ENCODE measurements at places on chromosomes 7 and 10.

DNA sequence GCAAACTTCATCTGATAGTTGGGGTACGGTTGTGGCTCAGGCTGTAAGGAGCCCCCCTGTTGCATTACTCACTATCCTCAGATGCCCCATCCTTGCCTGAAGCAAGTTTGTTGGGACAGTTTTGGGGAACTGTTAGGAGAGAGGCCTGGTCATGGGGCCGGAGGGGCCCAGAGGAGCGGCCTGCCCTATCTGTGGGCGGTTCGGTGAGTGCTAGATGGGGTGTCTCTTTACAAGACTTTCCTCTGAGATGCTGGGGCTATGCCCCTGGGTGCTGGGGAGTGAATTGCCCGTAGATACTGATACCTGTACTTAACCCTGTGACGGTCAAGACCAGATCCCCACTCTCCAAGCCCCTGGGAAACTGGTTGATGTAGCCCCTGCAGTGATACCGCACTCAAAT, 12.4 kb downstream of the CUX1 start:
- DNase-seq = no peak

GRCh38 chr10:30056767-30057355, 2.5 kb downstream of the JCAD start:
- DNase-seq = no peak

GRCh38 chr10:52778511-52779392, 6.2 kb upstream of the MBL2 start:
- peak; percentile 59 for DNase-seq

DNA sequence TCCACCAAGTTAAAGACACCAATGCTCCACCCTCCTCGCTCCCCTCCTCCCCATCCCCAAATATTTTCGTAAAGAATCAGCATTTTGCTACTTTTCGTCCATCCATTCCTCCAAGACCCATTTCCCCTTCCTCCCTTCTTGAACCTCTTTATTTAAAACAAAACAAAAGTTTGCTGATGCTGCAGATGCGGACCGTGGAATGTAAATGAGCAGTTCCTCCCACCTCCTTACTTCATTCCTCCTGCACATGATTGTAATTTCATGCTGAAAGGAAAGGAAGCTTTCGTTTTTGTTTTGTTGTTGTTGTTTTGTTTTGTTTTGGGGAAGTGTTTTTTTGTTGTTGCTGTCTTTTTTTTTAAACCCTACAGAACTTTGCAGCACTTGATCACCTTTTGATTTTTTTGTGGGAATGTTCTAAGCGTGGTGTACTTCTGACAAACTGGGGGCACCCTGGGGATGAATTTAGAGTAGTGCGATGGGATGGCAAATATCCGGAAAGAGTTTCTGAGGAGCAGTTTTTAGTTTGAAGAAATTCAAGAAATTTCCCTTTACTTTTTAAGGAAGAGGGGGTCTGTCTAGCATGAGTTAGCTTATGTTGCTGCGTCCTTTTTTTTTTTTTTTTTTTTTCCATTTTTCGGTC, 177.3 kb downstream of the TCF7L2 start:
- no peak for DNase-seq

- DNase-seq = no peak
Measured at GRCh38 chr10:52890281-52890680, 117.7 kb upstream of the MBL2 start.

GRCh38 chr10:113929522-113929921, 75.1 kb downstream of the NHLRC2 start:
- no peak for DNase-seq

GRCh38 chr10:69211104-69211503, 9.0 kb upstream of the HKDC1 start:
- no peak for DNase-seq

- no peak for DNase-seq
Measured at GRCh38 chr10:77268721-77269120, 368.9 kb downstream of the KCNMA1 start.

DNA sequence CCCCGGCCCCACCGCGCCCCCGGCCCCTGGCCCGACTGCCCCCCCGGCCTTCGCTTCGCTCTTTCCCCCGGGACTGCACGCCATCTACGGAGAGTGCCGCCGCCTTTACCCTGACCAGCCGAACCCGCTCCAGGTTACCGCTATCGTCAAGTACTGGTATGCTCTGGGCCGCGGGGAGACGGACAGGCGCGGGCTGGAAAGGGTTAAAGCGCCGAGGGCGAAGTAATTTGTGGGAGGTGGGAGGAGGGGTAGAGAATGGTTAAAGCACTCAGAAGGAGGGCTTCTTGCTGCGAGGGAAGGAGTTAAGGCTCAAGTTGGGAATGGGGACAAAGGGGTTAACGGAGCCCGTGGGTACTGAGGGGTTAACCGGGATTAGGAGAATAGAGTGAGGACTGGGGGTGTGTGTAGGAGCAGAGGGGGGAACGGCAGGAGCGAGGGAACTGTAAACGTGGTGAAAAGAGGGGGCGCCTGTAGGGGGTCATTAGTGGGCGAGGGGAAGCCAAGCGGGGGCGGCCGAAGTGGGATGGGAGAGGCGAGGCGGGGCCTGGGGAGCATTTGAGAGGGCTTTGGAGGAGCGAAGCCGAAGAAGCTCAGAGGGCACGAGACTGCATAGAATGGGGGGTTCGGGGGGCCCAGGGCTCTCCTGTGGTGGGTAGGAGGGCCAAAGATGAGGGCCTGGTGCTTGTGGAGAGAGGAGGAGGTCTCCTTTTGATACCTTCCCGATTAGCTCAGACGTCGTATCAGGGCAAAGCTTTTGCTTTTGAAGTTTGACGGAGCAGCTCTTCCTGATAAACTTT, 605 bp downstream of the SUFU start:
- peak; percentile 62 for DNase-seq

DNA sequence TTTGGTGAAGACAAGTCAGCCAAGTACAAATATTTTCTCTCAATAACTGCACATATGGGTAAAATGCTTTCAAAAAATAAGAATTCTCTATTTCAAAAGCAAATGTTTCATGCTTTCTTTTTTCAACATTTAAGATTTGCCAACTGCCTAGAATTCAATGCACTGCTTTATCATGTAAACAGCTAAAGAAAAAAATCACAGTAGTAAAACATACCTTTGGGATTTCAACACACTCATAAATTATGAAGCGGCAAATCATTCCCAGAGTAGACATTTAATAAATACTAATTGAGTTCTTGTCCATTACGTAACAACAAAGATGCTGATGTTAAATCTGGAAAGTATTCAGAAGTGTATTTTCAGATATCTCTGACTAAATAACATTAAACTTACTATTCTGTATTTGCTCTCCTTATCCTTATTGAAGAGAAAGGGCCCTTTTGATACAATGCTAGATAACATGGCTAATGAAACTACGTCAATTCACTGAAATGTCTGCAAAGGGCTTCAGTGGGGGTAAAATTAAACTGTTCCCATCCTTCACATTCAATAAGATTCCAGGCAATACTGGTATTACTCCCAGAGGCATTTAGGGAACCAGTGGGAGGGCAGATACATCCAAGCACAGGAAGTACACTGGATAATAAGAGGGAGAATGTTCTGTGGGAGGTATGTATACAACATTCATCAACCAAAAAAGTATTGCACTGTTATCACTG, 13.9 kb downstream of the NAPEPLD start:
- DNase-seq = no peak

GRCh38 chr10:69465457-69466157, 14.3 kb downstream of the TSPAN15 start:
- no peak for DNase-seq

- no peak for DNase-seq
Measured at GRCh38 chr10:73857446-73857845, 16.9 kb downstream of the CAMK2G start.

- DNase-seq = no peak
Measured at GRCh38 chr10:63627881-63628296, 106.7 kb downstream of the REEP3 start.

DNA sequence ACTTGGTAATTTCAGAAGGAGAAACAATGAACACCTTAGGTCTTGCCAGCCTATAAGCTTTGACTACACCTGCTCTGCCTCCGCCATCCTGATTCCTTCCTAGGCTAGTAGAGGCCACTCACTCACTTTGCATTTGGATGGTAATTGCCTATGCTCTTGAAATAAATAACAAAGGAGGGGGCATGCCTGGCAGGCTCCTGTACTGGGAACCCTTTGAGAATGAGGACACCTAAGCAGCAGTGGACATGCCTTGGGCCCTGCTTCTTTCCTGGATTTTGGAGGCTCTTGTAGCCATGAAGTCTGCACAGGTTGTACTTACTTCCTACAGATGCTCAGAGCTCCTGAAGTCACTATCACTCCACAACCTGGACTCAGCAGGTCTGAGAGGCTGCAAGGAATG, 65.8 kb downstream of the BLNK start:
- DNase-seq = peak; percentile 24

GRCh38 chr7:71414490-71414889, 282.5 kb downstream of the GALNT17 start:
- DNase-seq = no peak

DNA sequence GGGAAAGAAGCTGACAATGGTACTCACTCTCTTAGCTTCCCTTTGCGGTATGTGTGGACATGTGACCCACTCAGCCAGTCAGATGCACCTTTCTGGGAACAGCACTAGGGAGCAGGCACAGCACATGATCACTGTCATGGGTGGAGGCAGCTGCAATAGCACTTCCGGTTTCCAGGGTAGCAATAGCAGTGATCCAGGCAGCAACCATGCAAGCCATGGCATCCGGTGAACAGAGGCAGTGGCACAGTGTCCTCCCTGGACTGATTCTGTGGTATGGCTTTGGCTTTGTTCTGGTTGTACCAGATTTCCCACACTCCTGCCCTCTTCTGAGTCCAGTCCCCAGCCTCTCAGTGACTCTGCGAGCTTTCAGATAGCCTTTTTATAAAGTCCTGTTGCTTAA, 86.8 kb upstream of the NAMPT start:
- DNase-seq = no peak

GRCh38 chr10:22681301-22681700, 33.1 kb downstream of the PIP4K2A start:
- no peak for DNase-seq

- DNase-seq = no peak
Measured at GRCh38 chr7:16904076-16904475, 22.3 kb upstream of the AGR3 start.

DNA sequence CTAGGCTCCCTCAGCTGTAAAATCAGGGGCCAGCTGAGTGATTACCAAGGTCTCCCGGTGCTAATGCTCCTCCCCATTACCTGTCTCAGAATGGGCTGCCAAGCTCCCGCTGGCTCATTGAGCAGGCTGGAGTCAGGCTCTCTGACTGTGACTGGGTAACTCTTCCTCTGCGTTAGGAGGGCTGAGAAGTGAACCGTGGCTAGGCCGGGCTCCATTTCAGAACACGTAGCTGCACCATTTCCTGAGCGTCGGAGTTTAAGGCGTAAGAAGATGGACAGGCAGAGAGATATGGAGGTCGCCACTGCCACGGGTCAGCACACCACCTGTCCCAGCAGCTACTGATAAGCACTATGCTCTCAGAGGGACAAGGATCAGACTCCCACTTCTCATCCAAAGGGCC, 250.3 kb downstream of the TCERG1L start:
- DNase-seq = no peak

GRCh38 chr10:99535764-99536337, 3.1 kb downstream of the NKX2-3 start:
- DNase-seq = no peak

GRCh38 chr10:79923145-79923544, 25.8 kb downstream of the SFTPD start:
- no peak for DNase-seq

DNA sequence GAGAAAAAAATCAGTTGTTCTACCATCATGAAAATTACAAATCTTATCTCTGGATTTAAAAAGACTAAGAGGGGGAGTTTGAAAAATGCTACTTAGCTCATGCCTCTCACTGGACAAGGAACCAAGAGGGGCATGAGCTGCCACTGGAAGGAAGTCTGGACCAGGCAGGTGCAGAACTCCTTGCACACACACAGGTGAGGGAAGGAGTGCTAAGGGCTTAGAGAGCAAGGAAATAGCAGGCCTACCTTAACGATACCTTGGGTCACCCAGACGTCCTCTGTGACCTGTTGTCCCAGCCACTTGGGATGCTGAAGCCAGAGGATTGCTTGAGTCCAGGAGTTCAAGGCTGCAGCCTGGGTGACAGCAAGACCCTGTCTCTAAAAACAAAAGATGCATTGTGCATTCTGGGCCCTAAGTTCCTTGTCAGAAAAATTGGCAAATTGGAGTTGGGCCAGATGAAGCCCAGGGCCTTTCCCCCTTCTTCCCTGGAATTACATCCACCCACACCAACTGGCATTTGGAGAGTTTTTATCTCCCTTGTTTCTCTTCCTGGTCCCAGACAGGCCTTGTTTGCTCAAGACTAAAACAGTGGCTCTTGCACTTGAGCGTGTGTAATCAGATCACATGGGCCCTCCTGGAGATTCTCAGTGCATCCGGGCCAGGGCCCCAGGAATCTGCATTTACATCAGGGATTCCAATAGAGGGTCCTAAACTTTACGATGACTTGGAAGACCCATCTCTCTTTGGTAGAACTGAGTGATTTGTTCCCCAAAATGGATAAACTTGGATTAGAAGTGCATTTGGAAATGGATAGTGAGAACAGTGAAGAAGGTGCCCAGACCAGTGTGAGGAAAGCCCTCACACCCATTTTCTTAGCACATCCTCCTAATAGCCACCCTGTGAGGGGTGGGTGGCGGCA, 3.0 kb downstream of the DDIT4 start:
- DNase-seq = no peak

- DNase-seq = no peak
Measured at GRCh38 chr7:129688503-129689222, 77.1 kb downstream of the NRF1 start.

DNA sequence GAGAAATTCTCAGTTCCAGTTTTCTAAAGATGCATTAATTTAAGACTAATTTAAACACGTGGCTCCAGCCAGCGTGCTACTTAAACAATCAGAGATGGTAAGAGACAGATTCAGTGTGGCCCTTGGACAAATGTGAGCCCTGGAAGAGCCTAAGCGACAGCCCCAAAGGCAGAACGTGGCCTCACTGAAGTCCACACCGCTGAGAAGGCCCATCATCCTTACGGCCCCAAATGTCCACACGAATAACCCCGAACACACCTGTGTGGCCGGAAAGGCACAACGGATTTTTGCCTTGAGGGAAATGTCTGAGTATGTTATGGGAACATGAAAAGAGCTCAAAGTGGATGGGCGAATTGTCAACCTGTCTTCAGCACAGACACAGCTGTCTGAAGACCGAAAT, 3.2 kb downstream of the COX19 start:
- no peak for DNase-seq

DNA sequence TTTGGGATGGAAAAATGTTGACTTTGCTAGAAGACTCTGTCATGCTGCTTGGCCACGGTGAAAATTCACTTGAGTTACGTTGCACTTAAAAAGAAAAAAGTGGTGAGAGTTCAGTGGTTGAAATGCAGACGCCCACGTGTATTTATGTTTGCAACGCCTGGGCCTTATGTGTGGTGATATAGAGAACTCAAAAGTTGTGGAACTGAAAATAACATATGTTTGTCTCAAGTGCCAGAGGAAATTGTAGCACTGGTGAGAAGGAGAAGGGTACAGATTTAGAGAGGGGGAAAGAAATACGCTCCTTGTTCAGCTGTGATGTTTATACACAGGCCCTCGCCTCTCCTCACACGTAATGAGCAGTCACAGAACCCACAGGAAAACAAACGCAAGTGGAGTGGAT, 73.6 kb downstream of the EMX2 start:
- DNase-seq = no peak

All from iPS-NIHi11 (cell line).